ENCODE measurements at places on chromosomes 6 and 20.

GRCh38 chr6:109795994-109796555, 105.0 kb downstream of the FIG4 start:
- no peak for DNase-seq

DNA sequence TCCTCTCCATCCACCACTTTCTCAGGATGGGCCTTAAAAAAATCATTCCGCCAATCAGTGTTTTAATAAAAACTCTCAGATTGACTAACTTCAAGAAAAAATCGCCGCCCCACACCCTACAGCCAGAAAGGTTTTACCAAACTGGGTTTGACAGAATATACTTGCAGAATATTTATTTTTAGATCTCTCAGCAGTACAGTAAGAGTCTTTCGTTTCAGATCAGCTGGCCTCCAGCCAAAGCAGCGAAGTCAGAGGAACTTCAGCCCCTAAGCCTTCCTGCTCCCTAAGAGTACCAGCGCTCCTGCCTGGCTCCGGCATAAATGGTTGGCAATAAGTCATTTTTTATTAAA, 24.7 kb downstream of the TBC1D7 start:
- DNase-seq = peak; percentile 47

DNA sequence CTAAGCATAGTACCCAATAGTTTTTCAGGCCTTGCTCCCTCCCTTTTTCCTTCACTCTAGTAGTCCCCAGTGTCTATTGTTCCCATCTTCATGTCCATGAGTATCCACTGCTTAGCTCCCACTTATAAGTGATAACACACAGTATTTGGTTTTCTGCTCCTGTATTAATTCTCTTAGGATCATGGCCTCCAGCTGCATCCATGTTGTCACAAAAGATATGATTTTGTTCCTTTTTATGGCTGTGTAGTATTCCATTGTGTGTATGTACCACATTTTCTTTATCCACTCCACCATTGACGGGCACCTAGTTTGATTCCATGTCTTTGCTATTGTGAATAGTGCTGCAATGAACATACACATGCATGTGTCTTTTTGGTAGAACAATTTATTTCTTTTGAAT, 102.9 kb downstream of the FAXC start:
- DNase-seq = no peak

- no peak for DNase-seq
Measured at GRCh38 chr20:1337441-1337840, 8.5 kb upstream of the SDCBP2 start.

DNA sequence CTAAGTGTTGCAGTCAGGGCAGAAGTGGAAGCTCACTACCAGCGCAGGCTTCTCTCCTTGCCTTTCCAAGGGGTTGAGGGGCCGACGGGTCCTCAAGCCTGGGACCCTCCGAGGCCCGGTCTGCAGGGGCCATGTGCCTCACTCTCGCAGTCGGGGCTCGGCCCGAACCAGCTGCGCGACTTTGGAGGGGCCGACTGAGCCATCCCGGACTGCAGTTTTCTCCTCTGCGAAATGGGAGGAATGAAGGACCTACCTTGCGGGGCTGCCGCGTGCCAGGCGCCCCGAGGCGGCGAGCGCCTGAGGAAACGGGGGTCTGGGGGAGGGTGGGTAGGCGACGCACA, 5.6 kb downstream of the LZTS3 start:
- DNase-seq = no peak

DNA sequence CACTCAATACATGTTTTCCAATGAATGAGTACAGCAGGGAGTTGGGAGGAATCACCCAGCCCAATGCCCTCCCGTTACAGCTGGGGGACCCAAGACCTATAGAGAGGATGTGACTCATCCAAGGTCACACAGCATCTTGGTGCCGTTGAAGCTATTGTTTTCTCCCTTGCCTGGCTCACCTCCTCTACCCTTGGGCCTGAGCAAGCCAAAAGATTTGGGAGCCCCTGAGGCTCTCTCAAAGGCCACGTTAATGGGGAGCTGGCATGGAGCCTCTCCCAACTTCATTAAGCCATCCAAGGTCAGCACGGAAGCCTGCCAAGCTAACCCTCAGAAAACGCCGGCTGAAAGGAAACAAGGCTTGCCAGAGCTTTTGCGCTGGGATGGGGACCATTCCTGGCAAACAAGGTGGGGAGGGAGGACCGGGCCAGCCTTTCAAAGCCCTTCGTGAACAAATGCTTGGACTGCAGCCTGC, 30.4 kb downstream of the KCNB1 start:
- DNase-seq = no peak

DNA sequence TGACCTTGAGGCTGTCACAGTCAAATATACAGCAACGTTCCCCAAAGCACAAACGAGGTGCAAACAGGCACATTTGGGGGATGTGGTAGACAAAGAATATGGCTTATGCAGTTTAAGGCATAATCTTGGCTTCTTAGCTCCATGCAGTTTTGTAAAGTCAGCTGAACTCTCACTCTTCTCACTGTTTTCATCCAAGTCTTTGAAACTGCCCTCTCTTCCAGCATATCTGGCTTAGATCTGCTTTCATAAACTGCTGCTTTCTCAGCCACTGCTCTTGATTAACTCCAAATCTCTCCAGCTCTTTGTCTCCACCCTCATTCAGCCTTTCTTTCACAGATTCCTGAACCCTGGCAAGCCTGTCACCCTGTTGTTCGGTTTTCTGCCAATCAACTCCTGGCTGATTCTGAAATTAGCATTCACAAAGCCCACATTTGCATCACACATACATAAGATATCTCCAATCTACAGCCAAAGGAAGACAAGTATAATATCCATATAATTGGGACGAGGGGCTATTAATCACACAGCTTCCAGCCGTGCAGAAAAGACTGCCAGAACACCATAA, 301.1 kb upstream of the RNF217 start:
- no peak for DNase-seq

DNA sequence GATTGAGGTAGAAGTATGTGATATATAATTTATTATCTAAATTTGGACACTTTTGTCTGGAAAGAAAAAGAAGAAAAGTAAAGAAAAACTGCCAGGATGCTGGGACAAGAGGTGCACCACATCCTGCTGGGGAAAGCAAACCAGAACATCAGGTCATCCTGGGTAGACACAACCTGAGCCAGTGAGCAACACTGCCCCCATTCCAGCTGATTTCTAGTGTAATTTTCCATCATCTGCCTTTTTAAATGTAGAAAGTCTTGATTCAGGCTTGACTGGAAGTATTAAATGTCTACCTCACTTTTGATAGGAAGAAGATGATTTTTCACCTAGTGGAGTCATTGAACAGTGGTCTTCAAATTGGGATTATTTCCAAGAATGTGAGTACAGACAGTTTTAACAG, 1164.5 kb upstream of the CITED2 start:
- DNase-seq = no peak

DNA sequence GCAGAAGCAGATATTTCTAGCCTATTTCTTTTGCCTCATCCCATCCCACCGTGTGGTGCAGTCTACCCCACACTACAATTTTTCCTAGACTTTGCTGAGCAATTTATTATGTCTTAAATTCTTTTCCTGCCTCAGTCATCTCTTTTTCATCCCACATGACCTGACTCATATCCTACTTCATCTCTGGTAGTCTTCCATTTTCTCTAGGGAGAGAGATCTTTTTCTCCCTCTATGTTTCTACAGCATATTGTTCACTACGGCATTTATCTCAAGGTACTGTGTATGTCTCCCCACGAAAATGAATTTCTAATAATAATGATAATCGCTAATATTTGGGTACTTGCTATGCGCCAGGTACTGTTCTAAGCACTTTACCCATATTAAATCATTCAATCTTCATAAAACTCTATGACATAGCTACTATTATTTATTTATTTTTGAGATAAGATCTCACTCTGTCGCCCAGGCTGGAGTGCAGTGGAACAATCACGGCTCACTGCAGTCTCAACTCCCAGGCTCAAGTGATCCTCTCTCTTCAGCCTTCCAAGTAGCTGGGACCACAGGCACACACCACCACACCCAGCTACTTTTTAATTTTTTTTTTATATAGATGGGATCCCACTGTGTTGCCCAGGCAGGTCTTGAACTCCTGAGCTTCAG, 15.6 kb downstream of the PDSS2 start:
- no peak for DNase-seq

- DNase-seq = no peak
Measured at GRCh38 chr6:169064194-169064593, 189.5 kb downstream of the THBS2 start.

DNA sequence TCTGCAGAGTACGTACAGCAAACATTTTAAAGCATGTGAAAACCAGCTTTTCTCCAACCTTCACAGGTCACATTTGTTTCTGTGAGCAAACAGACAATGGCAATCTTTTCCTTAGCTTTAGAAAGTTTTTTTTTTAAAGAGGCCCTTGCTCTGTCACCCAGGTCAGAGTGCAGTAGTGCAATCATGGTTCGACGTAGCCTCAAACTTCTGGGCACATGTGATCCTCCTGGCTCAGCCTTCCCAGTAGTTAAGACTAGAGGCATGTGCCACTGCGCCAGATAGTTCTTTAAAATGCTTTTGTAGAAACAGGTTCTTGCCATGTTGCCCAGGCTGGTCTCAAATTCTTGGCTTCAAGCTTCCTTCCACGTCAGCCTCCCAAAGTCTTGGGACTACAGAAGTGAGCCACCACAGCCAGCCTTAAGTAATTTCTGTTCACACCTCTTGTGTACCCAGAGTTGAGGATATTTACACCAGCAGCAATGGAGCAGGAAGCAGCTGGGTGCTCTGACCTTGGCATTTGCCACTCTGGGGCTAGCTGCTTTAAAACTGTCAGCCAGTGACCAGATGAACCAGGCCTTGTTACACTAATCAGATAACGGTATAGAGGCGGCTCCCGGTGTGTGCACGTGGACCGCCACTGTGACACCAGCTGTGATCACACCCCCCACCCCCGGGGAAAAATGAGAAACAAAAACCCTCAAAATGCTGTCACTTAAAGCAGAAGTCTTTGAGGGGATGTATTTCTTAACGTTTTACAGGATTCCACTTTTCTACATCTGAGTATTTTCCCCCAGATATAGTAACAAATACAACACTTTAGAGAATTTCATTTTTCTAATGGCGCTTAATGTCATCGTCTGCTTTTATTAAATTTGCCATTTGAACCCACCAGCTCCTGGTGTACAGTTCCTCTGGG, 71.3 kb downstream of the AKAP12 start:
- DNase-seq = no peak

GRCh38 chr20:56628873-56629463, at the start of gene TFAP2C:
TFAP2C (plus strand) TSS chr20:56629306; CDS start chr20:56629545, 239 bp downstream.
- DNase-seq = no peak

GRCh38 chr6:13248584-13248985, 79.8 kb downstream of the TBC1D7 start:
- DNase-seq = no peak

GRCh38 chr6:127938701-127939100, 37.8 kb upstream of the THEMIS start:
- no peak for DNase-seq

DNA sequence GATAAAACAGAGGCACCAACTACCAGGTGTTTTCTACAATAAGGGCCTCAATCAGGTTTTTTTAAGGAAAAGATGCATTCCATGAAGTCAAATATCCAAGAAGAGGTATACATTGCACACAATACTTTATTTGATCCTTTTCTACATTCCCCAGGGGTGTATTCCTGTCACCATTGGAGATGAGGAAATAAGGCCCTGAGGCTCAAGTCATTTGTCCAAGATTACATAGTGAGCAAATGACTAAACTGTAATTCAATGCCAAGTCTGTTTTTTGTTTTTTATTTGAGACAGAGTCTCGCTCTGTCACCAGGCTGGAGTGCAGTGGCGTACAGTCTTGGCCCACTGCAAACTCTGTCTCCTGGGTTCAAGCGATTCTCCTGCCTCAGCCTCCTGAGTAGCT, 69.2 kb upstream of the CDYL start:
- DNase-seq = no peak

DNA sequence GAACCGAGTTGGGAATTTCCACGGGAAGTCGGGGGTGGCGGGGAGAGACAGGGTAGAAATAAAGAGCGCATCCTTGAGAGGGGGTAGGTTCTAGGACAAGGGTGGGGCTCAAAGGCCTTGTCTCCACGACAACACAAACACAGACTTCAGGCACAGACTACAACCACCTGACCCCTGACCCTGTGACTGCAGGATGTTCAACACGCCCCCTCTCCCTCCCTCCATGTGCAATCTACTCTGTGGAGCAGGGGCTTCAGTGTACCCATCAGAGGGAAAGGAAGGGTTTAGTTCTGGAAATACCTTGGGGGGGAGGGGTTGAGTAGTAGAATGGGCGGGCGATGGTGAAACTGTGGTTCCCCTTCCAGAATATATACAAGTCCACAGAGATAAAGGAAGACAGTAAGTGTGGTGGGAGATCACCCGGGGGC, 651 bp upstream of the TAPBP start:
- DNase-seq = no peak

DNA sequence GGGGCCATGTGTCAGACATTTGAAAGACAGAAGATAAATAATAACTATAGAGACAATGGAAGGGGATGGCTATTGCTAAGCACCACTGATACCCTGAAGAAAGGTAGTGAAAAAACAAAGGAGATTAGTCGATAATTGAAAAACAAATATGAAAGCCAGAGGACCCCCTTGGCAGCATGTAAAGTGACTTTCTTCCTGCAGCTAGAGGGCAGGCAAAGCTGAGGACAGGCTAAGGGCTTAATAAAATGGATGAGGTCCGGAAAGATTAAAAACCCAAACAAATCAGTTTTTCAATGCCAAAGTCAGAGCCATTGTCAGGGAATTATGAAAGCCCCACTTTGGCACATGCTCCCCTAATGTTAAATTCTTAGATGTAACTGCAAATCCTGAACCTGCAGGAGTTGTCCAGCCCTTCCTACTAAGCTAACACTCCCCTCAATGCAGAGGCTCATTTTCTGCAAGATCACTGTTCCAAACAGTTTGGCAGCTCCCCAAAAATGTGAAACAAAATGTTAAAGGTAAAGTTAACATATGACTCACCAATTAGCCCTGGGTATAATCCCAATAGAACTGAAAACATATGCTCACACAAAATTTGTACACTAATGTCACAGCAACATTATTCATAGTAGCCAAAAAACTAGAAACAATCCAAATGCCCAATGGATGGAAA, 1177.9 kb downstream of the GRIK2 start:
- no peak for DNase-seq

DNA sequence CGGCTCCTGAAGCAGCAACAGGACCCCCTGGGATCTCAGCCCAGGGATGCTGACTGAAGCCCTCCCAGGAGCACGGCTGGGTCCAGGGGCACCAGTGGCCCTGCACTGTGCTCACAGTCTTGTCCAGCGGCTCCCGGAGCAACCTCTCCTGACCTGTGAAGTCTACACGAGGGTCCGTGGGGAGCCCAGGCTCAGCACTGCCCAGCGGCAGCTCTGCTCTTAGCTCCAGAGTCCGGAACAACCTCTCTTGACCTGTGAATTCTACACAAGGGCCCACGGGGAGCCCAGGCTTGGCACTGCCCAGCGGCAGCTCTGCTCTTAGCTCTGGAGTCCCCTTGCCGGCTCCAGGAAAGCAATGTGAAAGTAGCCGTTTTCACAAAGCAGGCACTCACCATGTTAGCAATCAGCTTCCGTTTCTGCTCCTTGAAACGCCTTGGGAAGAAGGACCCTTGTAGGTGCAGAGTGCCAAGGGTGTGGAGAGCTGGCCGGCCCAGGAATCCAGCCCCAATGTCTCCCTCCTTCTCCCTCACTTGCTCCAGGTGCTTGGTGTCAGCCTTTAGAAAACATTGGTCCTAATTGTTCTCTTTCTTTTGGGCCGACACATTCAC, 310.9 kb downstream of the CDH4 start:
- DNase-seq = no peak

GRCh38 chr20:46303176-46303956, 4.9 kb downstream of the CDH22 start:
- DNase-seq = no peak

- no peak for DNase-seq
Measured at GRCh38 chr6:132070356-132070755, 119.2 kb upstream of the CCN2 start.

- no peak for DNase-seq
Measured at GRCh38 chr20:1035466-1035865, 33.4 kb upstream of the RSPO4 start.

- no peak for DNase-seq
Measured at GRCh38 chr20:7806831-7807230, 133.4 kb downstream of the HAO1 start.
